Upper lobe of left lung (tissue), 6 donors: ENCODE measurements at places on chromosomes 3 and 15. TPM values are rescaled to one million over a fixed set of nuclear protein-coding genes. Genes with fewer than 3 reads are reported as not detected.
A peak's percentile ranks its signal among the peaks of the same experiment; 100 is the strongest.

Gene CAMK1
- total RNA-seq = 28.5 TPM

Gene GOLGA8O
- not detected for total RNA-seq

Gene ZNF717
- total RNA-seq = 11.7 TPM

Gene EPHB1
- 1.3 TPM for total RNA-seq

Gene SCAANT1
- not detected for total RNA-seq

Gene RNU6-1
- total RNA-seq = not detected

Gene DYNC1LI1
- 42.0 TPM for total RNA-seq

DNA sequence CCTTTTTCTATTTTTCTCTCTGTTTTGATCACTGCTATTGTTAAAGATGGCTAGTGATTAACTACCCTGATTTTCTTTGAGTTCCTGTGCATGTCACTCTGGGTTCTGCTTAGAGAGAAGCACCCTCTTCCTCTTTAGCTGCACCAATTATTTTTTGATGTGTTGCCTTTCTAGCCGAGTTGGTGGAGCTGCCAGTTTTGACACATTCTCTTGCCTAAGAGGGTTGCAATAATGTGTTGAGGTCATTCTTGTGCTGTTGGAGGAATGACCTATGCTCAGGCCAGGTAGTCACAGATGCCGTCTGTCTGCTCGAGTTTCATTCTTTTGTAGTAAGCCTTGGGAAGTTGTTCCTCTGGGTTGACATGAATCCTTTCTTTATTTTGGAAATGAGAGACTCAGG, 84.6 kb upstream of the DPH6 start:
- peak; percentile 44 for DNase-seq

- no peak for DNase-seq
Measured at GRCh38 chr3:179404307-179404706, 47.0 kb downstream of the GNB4 start.

GRCh38 chr15:75069301-75069925, 46.0 kb downstream of the PPCDC start:
- DNase-seq = peak; percentile 67

- no peak for DNase-seq
Measured at GRCh38 chr3:43290956-43291355, 4.6 kb downstream of the SNRK start.

- no peak for DNase-seq
Measured at GRCh38 chr15:31062310-31062847, 39.1 kb downstream of the TRPM1 start.

DNA sequence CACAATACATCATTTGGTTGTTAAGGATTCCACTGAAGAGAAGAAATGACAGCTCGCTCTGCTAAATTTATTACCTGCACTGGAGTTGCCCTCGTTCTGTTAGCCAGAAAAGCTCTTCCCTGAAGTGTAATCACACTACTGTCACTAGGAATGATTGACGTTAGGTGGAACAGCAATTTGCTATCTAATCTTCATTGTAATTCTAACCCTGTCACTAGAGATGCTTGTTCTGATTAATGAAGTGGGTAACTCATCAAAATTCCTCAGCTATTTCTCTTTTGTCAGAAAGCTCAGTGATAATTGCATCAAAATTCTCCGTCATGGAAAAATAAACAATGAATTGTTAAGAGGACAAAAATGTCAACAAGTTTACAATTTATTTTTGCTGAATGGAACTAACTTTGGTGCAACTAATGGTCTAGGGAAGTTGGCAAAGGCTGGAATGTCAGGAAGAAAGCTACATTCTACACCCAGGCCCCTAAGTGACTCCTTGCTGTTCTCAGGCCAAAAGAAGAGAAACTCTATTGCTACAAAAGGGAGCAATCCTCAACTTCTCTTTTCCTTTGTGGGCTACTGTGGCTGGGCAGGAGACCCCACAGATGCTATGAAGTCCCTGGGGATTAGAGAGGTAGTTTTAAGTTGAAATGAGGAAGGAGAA, 34.1 kb downstream of the CCDC191 start:
- no peak for DNase-seq

- DNase-seq = peak; percentile 91
Measured at GRCh38 chr3:113948015-113948917, 453 bp downstream of the ZDHHC23 start.

GRCh38 chr3:52891164-52891563, 6.2 kb downstream of the STIMATE start:
- DNase-seq = peak; percentile 32

- DNase-seq = no peak
Measured at GRCh38 chr3:69359339-69359893, 26.5 kb downstream of the FRMD4B start.

DNA sequence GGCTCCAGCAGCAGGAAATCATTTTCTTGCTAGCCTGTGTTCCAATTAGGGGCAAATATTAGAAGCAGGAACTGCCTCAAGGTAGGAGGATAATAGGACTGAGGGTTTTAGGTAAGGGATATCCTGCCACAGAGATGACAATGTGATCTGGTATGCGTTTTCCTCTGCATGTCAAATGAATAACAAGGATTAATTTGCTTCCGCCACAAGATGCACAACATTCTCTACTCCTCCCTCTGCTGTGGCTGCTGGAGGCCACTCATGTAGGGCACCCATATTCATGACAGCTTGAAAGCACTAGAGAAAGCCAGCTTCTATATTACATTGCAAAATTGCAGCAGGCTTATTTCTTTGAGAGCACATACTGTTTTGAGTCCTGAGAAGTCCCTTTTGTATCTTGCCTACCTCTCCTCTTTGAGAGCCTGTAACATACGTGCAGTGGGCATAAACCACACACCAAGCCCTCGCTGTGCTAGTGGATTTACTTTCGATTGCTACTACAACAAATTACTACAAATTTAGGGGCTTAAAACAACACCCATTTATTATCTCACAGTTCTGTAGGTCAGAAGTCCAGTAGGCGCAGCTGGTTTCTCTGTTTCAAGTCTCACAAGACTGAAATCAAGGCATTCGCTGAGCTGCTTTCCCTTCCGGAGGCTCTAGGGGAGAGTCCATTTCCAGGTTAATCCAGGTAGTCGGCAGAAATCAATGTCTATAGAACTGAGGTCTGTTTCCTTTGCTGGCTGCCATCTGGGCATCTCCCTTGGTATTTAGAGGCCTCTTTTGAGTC, 5.9 kb upstream of the CD47 start:
- no peak for DNase-seq

DNA sequence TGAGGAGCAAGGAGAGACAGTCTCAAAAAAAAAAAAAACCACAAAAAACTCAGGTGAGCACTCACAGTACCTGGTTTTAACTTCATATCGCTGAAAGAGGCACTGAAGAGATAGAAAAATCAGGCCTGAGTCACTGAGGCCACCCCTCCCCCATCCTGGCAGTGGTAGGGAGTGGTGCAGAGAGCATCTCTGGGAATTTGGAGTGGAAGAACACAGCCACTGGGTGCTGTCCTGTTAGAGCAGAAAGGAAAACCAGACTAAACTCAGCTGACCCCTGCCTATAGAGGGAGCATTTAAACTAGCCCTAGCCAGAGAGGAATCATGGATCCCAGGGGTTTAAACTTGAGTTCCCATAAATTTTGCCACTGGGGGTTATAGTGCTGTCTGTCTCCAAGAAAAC, 22.2 kb upstream of the DNAJC13 start:
- no peak for DNase-seq

DNA sequence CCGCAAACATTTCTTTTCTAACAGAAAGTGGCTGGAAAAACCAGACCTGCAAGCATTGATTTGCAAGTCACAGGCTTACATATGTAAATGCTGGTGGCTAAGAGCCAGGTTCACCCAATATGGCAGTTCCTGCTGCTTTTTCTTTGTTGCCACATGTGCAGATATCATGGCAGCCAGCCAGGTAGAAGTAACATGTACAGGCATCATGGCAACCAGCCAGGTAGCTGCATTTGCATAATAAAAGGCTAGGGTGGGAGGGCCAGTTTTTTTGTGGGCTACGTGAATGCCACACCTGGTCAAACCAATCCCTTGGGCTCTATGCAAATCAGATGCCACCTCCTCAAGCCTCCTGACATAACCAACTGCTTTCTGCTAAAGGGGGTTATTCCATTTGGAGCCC, 2.8 kb upstream of the SMCO1 start:
- DNase-seq = no peak

- peak; percentile 81 for DNase-seq
Measured at GRCh38 chr3:14425581-14426304, 23.3 kb downstream of the SLC6A6 start.

- DNase-seq = no peak
Measured at GRCh38 chr15:101446518-101447167, 42.9 kb downstream of the PCSK6 start.

DNA sequence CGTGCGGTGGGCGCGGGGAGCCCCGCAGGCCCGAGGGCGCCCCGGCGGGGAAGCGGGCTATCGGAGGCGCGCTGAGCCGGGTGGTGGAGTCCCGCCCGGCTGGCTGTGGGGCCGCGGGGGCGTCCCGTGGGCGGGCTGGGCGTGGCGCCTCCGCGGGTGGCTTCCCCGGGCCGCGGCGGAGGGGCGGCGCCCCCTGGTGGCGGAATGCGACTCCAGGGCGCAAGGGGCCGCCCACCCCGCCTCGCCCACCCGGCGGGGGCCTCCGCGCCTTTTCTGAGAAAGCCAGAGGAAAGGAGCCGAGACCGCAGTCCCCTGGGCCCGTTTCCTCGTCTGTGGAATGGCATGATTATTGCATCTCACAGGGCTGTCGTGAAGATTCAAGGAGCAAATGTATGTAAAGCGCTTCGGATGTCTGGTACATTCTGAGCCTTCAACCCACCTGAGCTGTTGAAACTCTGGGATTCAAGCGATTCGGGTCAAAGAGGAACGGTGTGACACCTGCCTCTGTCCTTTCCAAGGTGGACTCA, 31.9 kb upstream of the RAB6B start:
- DNase-seq = peak; percentile 53

DNA sequence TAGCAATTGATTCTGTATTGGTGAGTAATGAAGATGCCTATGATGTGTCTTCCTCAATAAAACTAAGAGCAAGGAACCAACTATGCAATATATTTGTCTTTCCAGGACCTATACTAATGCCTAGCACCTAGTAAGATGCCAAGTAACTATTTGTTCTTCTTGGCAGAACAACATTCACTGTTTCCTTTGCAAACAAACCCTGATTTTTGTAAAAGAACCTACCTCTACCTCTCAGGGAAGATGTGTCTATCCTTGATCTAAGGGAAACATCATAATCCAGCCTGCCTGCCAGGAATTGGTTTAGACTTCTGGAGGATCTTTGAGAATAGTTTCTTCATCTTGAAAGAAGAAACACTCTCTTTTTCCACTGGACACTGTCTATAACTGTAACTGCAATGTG, 3.8 kb upstream of the ADPRH start:
- DNase-seq = no peak

DNA sequence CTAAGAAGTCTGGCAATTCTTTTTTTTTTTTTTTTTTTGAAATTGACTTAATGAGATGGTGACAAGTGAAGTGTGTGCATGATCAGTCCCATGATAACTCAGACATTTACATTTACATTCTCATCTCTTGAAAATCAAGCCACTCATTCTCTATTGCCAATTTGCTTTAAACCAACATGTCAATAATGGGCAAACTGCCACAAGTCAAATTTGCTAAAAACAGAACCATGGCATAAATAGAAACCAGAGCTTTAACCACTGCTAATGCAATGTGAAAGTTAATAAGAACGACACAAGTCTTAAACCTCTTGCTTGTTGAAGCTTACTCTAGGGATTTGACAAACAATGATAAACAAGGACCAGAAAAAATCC, 12.0 kb upstream of the COL8A1 start:
- DNase-seq = no peak

DNA sequence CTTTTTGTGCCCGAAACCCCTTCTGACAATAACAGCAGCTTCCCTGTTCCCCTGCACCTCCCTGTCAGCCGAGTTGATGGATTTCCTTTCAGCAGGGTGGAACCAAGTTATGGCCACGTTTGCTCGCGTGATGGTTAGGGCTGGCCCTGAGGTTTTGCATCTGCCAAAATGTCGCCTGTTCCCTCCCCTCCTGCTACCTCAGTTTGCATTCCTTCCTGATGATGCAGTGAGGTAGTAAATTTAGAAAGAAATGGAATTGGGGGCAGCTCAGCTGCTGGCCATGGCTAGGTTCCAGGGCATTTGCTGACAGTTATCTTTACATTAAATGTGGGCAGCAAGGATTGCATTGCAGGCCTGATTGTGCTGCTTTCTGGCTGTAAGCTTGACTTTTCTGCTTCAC, 13.2 kb downstream of the LIMD1 start:
- DNase-seq = no peak

DNA sequence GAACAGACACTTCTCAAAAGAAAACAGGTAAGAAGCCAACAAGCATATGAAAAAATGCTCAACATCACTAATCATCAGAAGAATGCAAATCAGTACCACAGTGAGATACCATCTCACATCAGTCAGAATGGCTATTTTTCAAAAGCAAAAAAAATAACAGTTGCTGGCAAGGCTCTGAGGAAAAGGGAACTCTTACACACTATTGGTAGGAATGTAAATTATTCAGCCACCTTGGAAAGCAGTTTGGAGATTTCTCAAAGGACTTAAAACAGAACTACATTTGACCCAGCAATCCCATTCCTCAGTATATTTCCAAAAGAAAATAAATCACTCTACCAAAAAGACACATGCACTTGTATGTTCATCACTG, 95.6 kb downstream of the APBA2 start:
- DNase-seq = no peak

DNA sequence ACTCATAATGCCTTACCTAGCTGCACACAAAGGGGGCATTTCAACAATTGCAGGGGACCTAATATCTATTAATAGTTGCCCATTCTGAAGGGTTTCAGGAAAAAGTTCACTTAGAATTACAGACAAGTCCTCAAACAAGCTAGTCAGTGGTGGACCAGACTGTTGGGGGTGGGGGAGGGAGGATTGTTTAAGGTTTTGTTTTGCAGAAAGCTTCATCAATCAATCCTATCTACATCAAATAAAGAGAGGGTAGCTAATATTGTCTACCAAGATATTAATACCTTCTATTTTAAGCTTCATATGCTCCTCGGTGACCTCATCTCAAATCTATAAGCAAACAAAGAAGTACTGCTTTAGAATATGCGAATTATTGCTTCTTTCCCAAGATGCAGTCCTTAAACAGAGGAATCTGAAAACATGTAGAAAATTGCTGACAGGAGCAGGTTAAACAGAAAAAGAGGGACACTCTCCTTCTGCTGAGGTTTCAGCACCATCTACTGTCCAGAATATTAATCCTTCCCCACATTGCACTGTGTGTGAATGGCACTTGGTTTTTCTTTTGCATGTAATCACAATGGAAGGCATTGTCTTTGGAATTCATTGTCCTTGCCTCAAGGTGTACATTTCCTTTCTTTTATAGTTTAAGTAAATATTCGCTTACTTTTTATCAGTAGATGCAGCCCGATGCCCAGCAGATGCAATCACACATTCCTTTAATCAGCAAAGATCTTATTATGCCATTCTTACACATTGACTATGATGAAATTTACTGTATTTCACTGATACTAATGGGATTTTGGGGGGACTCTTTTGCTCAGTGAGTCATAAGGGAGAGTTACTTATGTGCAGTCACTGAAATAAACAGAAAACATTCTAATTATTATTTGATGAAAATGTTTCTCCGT, 94.7 kb downstream of the IL5RA start:
- DNase-seq = no peak

- no peak for DNase-seq
Measured at GRCh38 chr15:67136802-67137201, 71.4 kb downstream of the SMAD3 start.
